ENCODE measurements at places on chromosomes 7 and 10.

DNA sequence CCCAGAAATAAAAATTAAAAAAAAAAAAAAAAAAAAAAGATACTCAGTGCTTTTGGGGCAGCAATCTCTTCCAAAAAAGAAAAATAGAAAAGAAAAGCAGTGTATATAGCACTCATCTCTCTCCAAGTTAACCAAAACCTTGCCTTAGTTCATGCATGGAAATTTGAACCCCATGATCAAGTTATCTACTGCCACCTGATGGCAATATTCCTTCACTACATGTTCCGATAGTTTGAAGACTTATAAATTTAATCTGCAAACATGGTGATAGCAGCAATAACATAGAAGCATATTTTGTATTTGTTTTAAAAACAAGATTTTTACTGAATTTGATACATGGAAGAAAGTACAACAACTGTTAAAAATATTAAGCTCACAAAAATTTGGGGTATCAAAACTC lies 48.6 kb upstream of the SLIT1 start:
- peak; percentile 57 for DNase-seq

DNA sequence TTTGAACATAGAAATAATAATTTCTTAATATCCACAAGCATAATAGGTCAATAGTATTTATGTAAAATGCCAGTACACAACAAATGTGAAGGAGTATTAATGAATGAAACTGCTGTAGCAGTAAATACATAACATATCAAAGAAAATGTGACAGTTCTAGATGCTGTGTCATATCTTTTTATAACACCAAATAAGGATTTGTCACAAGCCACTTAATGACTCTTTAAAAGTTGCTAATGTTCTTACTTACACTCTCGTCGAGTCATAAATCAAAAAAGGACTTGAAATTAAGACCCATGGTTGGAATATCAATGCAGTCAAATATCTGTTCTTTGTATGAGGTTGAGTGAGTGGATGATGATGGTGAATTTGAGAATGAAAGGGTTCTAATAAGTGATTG lies 96.6 kb downstream of the CELF2 start:
- DNase-seq, result no peak

GRCh38 chr7:7843972-7844371 lies 124.6 kb upstream of the GLCCI1 start:
- DNase-seq, result no peak

GRCh38 chr7:143229054-143229790 lies 7.4 kb downstream of the TAS2R40 start:
- DNase-seq, result no peak

GRCh38 chr7:135326636-135327280 lies 93.1 kb downstream of the STRA8 start:
- peak; percentile 30 for DNase-seq

DNA sequence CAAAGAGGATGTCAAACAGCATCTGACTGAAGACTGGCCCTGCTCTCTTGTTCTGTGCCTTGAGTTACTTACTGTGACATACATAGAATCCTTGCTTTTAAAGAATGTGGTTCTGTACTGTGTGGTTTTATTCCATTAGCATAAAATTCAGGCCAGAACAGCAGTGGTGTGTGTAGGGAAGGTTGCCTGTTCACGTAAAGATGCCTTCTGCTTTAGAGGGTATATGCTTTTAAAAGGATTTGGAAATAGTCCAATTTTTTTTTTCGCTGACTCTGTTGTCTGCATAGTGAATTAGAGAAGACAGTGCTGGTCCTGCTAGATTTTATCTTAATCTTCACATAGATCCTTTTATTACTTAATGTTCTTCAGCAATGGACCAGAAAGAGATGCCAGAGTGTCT lies 470.8 kb upstream of the SEMA3A start:
- DNase-seq, result no peak

DNA sequence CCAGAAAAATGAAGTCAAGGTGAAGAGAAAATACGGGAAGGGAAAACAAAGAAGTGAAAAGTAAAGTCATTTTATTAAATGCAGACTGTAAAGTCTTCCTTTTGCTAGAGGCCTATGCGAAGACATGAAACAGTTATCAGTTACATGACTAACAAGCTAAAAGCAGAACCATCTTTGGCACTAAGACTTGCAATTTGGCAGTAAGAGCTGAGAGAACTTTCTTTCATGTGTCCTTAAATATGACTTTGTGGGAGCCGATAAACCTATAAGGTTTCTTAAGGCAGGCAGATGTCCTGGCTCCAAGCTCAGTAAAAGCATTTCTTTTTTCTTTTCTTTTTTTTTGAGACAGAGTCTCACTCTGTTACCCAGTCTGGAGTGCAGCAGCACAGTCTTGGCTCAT lies 10.4 kb downstream of the ANLN start:
- no peak for DNase-seq

Data from astrocyte of the spinal cord (primary cell).